ENCODE measurements at places on chromosomes 1 and 21. TPM values are rescaled to one million over a fixed set of nuclear protein-coding genes. Genes with fewer than 3 reads are reported as not detected.

GRCh38 chr1:212529211-212529741 is 79.3 kb upstream of the ATF3 start:
- no peak for DNase-seq

- DNase-seq = no peak
Observed at GRCh38 chr1:33155877-33156538, 25.8 kb downstream of the TRIM62 start.

DNA sequence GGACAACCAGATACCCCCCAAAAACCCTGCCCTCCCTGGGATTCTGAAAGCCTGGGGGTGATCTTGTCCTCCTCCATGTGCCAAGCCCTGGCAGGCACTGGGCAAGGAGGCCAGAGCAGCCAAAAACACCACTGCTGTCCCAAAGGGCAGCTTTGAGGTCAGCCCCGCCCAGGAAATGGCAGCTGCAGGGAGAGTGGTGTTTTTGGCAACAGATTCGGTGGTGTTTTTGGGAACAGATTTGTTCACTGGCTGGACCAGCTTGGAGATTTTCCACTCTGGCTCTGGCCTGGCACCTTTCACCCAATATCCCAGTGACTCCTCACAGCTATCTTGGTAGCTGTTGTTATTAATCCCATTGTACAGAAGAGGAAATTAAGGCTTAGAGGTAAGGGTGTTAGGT is 34.7 kb downstream of the LRP8 start:
- DNase-seq = no peak

GRCh38 chr21:31529406-31529805 is 130.1 kb upstream of the SOD1 start:
- DNase-seq = no peak

- no peak for DNase-seq
Observed at GRCh38 chr1:111903148-111903870, 86.2 kb downstream of the KCND3 start.

GRCh38 chr1:13584876-13585611 is 1.4 kb downstream of the PDPN start:
- DNase-seq = no peak

GRCh38 chr1:215018555-215018954 is 64.0 kb upstream of the KCNK2 start:
- no peak for DNase-seq

GRCh38 chr1:219189021-219189824 is 15.5 kb downstream of the LYPLAL1 start:
- no peak for DNase-seq

DNA sequence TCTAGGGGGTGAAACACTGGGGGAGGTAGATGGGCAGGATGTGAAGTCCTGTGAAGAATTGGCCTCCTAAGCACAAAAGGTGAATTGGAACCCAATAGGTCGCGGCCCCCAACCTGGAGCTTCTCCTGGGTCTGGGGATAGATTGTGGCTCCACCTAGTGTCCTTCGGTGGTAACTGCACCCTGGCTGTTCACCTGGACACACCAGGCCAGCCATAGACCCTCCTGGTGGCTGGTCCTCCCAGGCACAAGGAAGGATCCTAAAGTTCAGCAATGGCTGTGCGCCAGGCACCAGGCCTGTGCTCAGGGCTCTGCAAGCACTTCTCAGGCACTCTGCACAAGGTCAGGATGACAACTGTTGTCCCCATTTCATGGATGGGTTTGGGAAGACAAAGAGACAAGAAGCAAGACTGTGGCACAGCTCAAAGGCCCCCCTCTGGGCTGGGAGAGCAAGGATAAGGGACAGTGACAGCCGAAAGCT is 13.5 kb downstream of the ESPN start:
- DNase-seq = peak; percentile 12

DNA sequence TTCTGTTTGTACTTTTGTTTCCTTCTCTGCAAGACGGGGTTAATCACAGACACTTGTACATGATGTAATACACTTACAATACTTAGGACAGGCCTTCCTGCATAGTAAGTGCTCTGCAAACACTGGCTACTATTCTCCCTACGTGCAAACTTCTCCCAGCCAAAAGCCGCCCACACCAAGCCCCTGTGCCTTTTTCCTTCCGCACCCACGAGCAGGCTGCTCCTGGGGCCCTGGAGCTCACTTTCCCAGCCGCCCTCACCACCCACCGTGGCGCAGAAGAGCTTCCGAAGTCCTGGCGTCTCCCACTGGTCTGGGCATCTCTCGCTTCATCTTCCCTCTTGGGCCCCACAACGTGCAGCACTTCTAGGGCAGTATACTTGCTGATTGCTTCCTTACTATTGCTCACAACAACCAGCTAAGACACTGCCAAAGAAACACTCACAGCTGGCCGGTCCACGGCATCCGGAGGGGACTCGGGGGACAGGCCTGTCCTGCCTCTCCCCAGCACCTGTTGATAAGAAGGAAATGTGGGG is 22.5 kb upstream of the GPR157 start:
- no peak for DNase-seq

DNA sequence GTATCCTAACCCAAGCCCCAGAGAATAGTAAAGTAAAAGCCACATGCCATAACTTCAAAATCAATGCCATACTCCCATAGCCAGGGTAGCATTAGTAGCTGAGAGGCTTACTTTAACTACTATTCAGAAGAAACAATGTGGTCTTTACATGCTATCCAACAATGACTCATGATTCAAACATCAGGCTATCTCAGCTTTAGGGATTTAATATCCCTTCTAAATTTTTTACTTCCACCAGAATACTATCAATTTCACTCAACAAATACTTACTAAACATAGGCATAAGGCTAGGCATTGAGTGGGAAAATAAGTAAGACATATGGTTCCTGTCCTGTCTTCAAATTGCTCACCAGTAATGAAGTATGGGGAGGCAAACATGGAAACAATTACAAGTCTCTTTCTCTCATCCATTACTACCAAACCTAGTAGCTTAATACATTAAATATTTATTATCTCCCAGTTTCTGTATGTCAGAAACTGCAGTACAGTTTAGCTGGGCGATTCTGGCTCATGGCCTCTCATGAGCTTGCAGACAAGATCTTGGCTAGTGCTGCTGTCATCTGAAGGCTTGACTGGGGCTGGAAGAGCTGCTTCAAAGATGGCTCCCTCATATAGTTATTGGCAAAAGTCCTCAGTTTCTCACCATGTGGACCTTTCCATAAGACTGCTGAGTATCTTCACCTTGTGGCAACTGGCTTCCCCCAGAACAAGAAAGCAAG is 30.7 kb downstream of the EVI5 start:
- no peak for DNase-seq

- DNase-seq = no peak
Observed at GRCh38 chr1:62281922-62282555, 37.2 kb downstream of the KANK4 start.

- DNase-seq = peak; percentile 29
Observed at GRCh38 chr1:64268653-64269557, 65.5 kb downstream of the UBE2U start.

- no peak for DNase-seq
Observed at GRCh38 chr1:92805216-92805615, 20.3 kb upstream of the EVI5 start.

- DNase-seq = peak; percentile 62
Observed at GRCh38 chr21:17513214-17514123, 626 bp downstream of the CXADR start.

GRCh38 chr1:153390938-153391710 is at the start of gene S100A8:
Gene S100A8, minus strand, starts transcription at chr1:153391073. Its CDS starts 538 bp downstream, at chr1:153390535.
- no peak for DNase-seq

DNA sequence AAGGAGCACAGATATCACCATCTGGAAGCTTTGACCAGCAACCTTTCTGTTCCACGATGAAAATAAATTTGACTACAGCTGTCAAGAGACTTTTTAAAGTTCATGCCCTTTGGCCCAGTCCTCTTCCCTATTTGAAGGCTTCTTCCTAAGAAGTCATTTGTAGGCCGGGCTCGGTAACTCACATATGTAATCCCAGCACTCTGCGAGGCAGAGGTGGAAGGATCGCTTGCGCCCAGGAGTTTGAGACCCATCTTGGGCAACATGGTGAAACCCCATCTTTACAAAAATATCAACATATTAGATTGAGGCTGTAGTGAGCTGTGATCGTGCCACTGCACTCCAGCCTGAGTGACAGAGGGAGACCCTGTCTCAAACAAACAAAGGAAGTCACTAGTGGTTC is 58.3 kb upstream of the IFFO2 start:
- DNase-seq = no peak

DNA sequence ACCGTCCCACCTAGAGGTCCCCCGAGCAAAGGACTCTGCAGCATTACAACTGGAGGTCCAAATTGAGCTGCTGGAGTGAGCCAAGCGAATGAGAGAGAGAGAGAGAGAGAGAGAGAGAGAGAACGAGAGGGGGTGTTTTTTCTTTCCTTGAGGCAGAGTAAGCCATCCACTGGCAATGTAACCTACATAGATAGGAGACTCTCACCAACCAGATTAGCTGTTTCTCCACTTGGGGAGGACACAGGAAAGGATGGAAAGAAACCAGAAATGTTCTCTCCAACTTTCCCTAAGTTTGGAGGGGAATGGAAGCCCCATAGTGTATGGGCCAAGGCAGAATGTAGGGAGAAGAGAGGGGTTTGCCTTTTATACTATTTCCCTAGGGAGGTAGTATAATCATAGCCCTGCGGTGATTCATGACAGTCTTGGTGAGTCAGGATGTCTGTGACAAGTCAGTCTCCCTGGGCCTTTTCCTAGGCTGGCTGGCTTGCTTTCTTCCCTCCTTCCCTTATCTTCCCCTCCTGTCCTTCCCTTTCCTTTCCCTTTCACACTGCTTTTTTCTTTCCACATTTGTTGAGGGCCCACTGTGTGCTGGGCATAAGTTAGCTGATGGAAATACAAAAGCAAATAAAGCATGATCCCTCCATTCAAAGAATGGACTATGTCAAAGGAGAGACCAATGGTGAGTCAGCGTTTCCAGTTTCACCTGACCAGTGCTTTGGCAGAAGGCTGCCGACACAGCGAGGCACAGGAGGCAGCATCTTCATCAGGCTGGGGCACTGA is 7.1 kb downstream of the FNDC7 start:
- no peak for DNase-seq

DNA sequence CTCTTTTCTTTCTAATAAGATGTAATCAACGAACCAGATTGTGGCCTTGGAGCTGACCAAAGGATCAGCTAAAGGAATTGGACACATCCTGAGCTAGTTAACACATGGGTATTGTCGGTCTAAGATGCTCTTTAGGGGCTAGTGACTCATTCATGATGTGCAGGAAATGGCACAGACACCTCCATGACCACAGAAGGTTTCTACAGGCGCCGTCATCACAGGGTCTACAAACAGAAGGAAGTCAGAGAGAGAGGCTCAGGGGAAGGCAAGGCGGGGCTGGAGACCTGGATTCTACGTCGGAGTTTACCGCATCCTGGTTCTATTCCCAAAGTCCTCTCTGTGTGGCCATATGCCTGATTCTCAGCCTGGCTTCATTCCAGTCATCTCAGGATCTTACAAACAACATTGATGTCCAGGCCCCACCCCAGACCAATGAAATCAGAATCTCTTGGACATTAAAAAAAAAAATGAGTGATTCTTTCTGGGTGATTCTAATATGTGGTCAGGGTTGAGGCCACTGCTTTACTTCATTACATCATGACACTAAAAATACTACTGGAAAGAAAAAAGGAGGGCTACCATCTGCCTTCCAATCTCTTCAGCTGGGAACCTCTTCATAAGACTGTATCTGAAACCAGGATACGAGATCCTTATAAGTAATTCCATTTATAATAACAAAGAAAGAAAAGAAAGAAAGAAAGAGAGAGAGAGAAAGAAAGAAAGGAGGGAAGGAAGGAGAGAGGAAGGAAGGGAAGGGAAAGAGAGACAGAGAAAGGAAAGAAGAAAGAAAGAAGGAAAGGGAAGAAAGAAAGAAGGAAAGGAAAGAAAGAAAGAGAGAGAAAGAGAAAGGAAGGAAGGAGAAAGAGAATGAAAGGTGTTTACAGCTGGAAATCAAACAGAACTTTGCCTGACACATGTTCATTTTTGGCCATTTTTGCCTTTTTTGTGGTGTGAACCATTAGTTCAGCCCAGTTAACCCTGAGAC is 11.6 kb upstream of the KCNJ15 start:
- DNase-seq = no peak

DNA sequence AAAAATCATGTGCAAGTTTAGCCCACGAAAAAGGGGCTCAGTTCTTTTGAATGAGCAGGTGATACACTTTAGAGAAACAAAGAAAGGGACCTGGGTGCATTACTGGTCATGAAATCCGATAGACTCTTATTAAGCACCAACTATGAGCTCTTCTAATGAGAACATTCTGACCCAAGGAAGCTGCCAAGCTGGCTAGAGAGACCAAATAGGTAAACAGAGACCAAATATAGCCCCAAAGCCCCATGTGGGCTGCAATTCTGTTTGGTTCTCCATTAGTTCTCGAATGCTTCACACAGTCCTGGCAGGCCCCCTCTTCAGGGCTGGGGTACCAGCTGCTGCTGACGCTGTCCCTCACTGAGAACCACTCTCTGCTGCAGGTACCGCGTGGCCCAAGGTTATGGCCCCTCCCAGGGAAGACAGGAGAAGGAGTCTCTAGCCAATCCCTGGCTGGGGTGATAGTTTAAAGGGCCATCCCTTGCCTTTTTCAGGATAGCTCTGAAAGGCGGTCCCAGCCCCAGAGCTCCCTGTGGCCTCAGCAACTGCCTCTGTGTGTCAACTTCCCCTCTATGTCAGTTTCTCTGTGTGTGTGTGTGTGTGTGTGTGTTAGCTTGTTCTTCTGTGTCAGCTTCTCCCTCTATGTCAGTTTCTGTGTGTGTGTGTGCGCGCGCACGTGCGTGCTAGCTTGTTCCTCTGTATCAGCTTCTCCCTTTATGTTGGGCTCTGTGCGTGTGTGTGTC is 7.1 kb upstream of the UBXN10 start:
- DNase-seq = no peak

GRCh38 chr1:97307568-97307967 is 586.0 kb downstream of the PTBP2 start:
- no peak for DNase-seq

- no peak for DNase-seq
Observed at GRCh38 chr1:80427881-80428280, 1372.9 kb upstream of the ADGRL2 start.

GRCh38 chr21:43299441-43300277 is 127.3 kb downstream of the SIK1 start:
- DNase-seq = no peak

- DNase-seq = no peak
Observed at GRCh38 chr1:15246960-15247614, at the start of gene FHAD1. Gene FHAD1, plus strand, starts transcription at chr1:15247223. Its CDS starts 4,562 bp downstream, at chr1:15251785.

DNA sequence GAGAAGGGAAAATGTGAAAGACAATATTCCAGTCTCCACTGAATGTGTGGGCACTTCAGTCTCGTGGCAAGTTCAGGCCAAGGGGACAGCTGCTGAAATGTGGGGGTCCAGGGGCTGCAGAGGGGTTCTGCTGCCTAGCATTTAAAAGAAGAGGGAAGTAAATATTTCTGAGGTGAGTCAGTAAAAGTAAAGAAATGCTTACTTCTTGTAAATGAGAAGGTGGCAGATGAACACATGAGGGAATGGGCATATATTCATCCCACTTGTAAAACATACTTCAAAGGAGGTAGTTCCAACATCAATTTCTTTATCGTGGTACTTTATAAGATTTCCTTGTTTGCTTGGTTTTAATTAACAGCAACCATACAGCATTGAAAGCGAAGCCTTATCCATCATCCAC is 63.1 kb upstream of the HIVEP3 start:
- no peak for DNase-seq

Gene OPRD1
- 0.31 TPM for total RNA-seq

Gene PLEKHA6
- 7.5 TPM for total RNA-seq

Gene LMX1A
- not detected for total RNA-seq

Gene OR2AK2
- total RNA-seq = 0.78 TPM

Gene CA14
- 1.7 TPM for total RNA-seq

Gene TEX38
- total RNA-seq = not detected

Gene RNF223
- not detected for total RNA-seq

Gene CYP2J2
- total RNA-seq = 0.47 TPM

Gene MACO1
- total RNA-seq = 93.7 TPM

Gene PTBP2
- 420 TPM for total RNA-seq

Gene S100A7A
- total RNA-seq = not detected

Gene PDE9A
- total RNA-seq = 16.7 TPM
